Right ventricle myocardium superior (tissue), 1 donor: ENCODE measurements at places on chromosomes 2 and 18. TPM values are rescaled to one million over a fixed set of nuclear protein-coding genes. Genes with fewer than 3 reads are reported as not detected.

GRCh38 chr2:46248171-46248570 is 49.0 kb upstream of the EPAS1 start:
- DNase-seq = no peak

DNA sequence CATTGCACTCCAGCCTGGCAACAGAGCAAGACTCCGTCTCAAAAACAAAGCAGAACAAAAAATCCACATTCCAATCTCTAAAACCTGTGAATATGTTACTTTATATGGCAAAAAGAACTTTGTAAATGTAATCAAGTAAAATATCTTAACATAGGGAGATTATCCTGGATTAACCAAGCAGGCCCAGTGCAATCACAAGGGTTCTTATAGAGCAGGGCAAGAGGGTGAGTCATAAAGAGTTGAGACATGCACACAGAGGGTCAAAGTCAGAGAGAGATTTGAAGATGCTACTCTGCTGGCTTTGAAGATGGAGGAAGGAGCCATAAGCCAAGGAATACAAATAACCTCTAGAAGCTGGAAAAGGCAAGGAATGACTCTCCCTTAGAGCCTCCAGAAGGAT is 60.9 kb upstream of the SLC9A2 start:
- no peak for DNase-seq

- DNase-seq = no peak
These were observed 106.9 kb upstream of the ACVR1C start for GRCh38 chr2:157735532-157735931.

GRCh38 chr2:207385076-207385475 is 144.7 kb upstream of the CREB1 start:
- no peak for DNase-seq

GRCh38 chr18:48157956-48158355 is 227.5 kb upstream of the SMAD2 start:
- DNase-seq = no peak

DNA sequence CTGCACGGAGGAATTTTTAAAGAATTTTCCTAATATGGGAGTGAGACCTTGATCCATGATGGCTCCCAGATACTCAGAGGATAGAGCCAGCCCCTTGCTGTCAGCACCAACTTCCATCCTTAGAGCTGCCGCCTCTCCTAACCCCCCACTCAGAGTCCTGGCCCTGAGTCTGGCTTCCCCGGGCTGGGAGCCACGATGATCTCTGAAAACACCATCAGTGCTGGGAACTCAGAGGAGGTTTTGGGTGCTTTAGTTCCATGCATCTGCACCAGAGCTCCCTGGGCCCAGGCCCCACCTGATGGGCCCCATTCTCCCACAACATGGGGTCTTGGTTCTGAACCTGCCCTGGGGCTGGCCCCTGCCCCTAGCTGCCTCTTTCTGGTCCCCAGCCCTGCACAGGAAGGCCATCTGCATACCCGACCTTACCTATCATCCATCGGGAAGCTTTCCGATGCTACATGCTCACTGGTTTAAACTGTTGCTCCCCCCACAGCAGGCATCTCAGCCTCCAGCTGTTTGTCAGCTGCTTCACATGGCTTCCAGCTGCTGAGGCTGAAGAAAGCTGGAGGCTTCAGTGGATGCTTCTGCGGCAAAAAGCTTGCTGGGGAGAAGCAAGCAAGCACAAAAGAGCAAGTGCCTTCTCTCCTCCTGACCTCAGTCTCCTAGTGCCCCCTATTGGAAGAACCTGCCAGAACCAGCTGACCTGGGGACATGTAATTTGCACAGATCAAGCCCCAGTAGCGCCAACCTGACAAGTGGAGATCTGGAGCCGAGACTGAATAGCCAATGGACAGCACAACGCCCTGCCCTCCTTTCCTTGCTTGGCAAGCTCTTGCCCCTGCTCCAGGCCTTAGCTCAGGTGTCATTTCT is 24.2 kb upstream of the RHOB start:
- DNase-seq = peak; percentile 66

DNA sequence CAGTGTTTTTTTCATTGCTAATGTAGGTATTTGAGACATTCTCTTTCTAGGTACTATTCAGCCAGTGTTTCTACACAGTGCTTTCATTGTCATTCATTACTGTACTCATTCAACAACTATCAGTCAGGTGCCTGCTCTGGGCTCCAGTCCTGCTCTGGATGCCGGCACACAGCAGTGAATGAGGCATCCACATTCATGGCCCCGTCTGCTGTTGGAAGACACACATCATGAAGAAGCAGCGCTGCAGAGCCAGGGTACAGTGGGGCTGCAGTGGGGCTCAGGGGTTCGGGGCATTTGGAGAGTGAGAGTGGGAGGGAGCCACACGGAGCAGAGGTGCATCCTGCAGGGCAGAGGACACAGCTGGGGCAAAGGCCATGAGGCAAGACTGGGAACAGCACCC is 737.2 kb upstream of the RAB6C start:
- no peak for DNase-seq

Gene SPP2
- not detected for total RNA-seq

Gene HOXD13
- total RNA-seq = not detected

- DNase-seq = peak; percentile 33
These were observed 52.1 kb upstream of the FAHD2A start for GRCh38 chr2:95350368-95350767.

DNA sequence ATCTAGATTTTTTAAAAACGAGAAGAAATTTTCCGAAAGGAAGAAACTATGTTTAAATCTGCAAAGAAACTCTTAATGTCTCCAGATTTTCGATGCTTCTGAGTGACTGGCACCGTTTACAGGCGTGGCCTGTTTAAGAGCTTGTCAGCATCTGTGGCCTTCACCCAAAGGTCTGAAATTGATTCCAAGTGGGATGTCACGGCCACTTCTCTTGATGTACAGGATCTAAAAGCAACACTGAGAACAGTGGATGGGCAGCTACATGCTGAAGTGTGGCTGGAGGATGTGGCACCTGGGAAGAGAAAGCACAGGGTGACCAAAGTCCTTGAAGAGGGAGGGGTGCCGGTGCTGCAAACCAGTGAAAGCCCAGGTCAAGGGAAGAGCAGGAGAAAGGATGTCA is 28.0 kb downstream of the EMILIN2 start:
- no peak for DNase-seq

Gene GNAL
- 5.1 TPM for total RNA-seq

DNA sequence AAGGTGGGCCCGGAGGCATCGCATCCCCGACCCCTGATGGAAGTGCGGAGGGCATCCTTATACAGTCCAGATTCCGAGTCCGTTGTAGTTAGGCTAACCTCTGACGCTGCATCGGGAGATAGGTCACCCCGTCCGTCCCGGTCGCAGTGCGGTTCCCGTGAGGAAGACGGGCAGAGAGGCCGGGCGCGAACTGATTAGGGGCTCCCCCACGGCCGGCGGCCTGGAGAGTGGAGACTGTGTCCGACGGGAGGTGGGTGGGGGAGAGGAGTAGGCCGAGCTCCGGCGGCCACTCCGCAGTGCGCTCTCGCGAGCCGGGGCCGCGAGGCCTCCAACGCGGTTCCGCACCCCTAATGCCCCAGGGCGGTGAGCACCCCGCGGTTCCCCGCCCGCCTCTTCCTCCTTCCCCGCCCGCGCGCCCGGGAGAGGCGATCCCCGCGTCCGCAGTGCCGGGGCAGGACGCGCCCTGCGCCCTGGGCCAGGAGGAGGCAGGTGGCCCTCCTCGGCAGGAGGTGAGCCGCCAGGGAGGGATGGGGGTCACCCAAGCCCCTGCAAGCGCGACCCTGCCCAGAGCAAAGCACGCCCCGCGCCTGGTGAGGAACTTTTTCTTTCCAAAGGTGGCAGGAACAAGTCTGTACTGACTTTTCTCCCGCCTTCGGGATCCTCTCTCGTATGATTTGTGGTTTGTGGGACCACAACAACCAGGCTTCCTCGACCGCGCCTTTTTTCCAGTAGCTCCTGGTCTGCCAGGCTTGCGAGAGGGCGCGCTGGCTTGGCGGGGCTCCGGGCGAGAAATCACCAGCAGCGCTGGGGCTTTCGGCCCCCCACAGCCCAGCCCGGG is 1.4 kb upstream of the SP5 start:
- no peak for DNase-seq

- no peak for DNase-seq
These were observed 103.8 kb upstream of the OSR1 start for GRCh38 chr2:19462256-19462645.

GRCh38 chr2:43186679-43187374 is 39.6 kb downstream of the ZFP36L2 start:
- DNase-seq = peak; percentile 55

DNA sequence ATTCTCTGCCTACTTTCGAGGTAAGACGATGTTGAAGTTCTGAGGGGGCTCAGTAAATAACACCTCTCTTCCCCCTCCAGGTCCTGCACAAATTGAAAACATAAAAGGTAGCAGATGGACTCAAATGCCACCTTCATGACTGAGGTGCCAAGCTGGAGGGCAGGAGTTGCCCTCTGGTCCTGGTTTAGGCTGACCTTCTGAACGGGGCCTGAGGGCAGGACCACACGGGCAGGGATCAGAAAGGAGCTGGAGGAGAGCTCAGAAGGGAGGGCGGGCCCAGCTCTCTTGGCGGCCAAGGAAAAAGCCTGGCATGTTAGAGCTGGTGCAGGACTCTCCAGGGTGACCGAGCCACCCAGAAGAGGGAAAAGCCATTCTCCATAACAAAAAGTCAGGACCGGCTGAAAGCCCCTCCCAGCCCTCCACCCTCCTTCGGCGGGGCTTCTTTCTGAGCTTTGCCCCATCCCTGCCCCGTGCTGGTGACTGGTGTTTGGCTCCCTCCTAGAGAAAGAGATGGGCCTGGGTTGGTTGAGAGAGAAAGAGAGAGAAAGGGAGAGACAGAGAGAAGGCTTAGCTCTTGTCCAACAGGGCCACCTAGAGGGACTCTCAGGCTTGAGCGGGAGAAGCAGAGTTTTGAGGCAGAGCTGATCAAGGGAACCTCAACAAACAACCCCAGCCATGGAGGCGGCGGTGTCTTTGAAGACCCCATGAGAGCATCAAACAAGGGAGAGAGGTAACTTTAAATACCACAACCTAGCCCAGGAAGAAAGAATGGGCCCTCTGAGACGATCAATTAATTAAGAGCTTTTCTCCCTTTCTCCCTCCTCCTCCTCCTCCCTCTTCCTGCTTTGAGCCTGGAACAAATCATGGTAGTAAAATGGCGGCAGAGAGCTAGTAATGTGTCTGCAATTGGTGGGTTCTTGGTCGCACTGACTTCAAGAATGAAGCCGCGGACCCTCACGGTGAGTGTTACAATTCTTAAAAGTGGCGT is 50.8 kb downstream of the WIPF1 start:
- no peak for DNase-seq

GRCh38 chr2:22784566-22784965 is 600.4 kb upstream of the KLHL29 start:
- DNase-seq = no peak

DNA sequence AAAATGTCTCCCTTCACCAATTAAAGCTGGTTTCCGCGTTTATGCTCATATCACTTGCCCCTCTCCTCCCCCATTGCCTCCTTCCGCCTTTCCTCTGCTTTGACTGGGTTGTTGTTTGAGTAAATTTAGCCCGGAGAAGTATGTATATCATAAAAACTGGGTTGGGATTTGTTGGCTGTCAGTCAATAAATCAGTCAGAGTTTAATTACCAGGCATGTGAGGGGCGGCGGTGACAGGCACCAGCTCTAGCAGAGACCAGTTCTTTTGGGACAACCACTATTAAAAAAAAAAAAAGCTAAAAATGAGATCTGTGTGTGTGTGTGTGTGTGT is 382.4 kb upstream of the SMIM21 start:
- no peak for DNase-seq

DNA sequence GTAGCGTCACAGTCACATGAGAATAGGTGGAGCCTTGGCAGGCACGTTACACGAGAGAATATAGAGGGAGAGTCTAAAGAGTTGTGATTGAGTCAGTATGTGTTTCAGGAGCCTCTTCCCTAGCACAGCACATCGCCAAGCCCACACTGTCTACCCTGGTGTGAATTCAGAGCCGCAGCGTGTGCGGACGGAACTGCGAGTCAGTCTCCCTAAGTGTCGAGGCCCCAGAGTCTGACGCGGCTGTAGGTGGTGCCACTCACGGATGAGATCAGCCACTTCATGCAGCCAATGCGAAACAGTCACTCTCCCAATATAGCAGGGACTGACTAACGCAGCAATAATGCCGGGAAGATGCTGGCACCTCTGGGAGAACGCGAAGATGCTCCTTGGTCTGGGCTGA is 587.3 kb upstream of the ID2 start:
- peak; percentile 51 for DNase-seq

- no peak for DNase-seq
These were observed 49.8 kb downstream of the CAB39 start for GRCh38 chr2:230762317-230762896.

- DNase-seq = no peak
These were observed 133.3 kb downstream of the DNAH6 start for GRCh38 chr2:84649487-84650142.

- DNase-seq = no peak
These were observed 23.7 kb upstream of the AP1S3 start for GRCh38 chr2:223860809-223861738.

- no peak for DNase-seq
These were observed 3.9 kb downstream of the SKOR2 start for GRCh38 chr18:47247416-47248114.

GRCh38 chr2:120014226-120014980 is 1.5 kb downstream of the EPB41L5 start:
- DNase-seq = no peak

DNA sequence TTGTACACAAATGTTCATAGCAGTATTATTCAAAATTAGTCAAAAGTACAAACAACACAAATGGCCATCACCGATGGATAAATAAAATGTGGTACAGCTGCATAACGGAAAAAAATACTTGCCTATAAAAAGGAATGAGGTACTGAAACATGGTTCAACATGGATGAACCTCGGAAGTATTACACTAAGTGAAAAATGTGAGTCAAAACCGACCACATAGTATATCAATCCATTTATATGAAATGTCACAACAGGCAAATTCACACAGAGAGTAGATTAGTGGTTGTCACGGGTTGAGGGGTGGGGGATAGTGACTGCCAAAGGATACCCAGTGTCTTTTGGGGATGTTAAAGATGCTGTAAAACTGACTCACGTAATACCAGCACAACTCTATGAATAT is 3.5 kb downstream of the SS18 start:
- DNase-seq = no peak

DNA sequence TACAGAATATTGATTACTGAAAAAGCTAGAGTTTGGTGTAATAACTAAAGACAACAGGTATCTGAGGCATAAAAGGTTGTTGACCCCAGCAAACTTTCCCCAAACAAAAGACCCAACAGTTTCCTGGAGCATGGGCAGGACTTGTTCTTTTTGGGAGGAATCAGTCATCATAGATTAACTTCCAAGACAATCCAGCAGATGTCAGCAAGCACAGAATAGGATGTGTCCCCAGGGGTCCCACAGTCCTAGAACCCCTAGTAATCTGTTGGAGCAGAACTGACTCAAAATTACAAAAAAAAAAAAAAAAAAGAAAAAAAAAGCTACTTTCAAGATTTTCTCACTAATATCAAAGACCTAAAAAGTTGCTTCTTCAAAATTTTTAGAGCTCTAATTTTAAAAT is 564.7 kb upstream of the SLC39A10 start:
- DNase-seq = no peak

Gene PAX8
- total RNA-seq = 0.35 TPM
